ENCODE measurements at places on chromosomes 1 and 21. TPM values are rescaled to one million over a fixed set of nuclear protein-coding genes. Genes with fewer than 3 reads are reported as not detected.
A peak's percentile ranks its signal among the peaks of the same experiment; 100 is the strongest.

GRCh38 chr1:218570456-218570855, 225.3 kb downstream of the TGFB2 start:
- no peak overlapping the region for H3K4me3 ChIP-seq
- no peak for DNase-seq
- H3K36me3 ChIP-seq = no peaks in the 10 kb centered on the region
- peaks cover 2% of the 10 kb centered on the region for H3K4me1 ChIP-seq

DNA sequence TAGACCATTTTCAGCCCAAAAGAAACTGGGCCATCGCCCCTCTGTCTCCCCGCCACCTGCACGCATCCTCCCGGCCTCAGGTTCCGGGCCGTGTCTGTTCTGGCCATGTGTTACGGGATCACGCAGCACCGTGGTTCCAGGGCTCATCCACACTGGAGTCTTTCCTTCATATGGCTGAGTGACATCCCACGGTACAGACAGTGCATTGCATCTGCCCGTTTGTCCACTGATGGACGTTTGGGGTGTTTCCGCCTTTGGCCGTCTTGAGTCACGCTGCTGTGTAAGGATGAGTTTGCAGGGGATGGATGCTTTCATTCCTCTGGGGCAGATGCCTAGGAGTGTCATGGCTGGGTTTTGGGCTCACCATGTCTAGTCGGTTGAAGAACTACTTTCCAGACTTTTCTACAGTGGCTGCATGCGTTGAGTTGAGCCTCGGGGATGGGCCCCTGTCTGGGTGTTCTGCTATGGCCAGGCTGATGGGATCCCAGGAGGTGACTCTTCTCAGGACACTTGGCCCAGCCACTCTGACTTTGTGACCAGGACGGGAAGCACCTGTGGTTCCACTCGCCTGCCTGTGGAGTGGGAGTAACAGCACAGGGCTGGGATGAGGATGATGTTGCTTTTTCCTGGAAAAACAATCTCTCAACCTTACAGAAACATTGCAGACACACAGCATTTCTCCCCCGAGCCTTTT, 16.8 kb downstream of the RRP1 start:
- no peak for DNase-seq
- H3K4me1 ChIP-seq = peaks cover 8% of the 10 kb centered on the region
- no peak overlapping the region for H3K4me3 ChIP-seq
- no peaks in the 10 kb centered on the region for H3K27me3 ChIP-seq

GRCh38 chr1:53605181-53605580, 133.8 kb downstream of the GLIS1 start:
- peaks cover 2% of the 10 kb centered on the region for H3K27me3 ChIP-seq
- peaks cover 7% of the 10 kb centered on the region for H3K4me1 ChIP-seq
- H3K4me3 ChIP-seq = no peak overlapping the region
- no peak for DNase-seq
- H3K36me3 ChIP-seq = no peaks in the 10 kb centered on the region
- no peak overlapping the region for H3K27ac ChIP-seq

DNA sequence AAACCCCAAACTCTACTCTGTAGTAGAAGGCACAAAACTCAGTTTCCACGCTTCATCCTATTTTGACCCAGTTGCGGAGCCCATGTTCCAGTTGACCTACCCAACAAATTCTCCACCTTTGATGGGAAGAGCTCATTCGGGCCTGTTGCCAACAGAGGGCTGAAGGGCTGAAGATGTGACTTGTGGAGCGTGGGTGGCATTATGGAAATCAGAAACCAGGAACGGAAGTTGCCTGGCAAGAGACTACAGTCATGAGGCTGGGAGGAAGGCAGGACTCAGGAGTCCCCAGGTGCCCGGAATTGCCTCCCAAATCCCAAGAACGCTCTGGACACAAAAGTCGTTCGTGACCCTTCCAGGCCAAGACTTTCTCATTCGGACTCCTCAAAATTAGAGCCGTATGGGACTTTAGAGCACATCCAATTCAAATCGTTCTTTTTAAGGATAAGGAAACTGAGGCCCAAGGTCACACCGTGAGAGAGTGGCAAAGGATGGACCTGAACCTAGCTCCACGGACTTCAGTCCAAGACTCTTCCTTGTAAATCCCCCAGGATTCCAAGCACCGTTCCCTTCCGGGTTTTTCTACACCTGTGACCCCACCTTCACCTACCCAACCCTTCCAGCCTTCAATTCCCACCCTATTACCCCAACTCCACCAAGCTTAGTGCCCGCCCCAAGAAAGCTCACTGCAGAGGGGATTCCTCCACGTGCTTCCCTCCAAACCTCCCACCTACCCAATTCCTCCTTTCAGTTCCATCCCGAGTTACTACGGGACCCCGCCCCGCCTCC, 739 bp downstream of the SMG5 start:
- H3K4me1 ChIP-seq = peaks cover 21% of the 10 kb centered on the region
- peaks cover 31% of the 10 kb centered on the region for H3K36me3 ChIP-seq
- H3K27ac ChIP-seq = peak overlapping the region; percentile 82
- peak; percentile 38 for DNase-seq

GRCh38 chr1:244968881-244969280, 104.5 kb upstream of the HNRNPU start:
- peaks cover 20% of the 10 kb centered on the region for H3K4me1 ChIP-seq
- DNase-seq = no peak
- H3K4me3 ChIP-seq = peak overlapping the region; percentile 61
- no peaks in the 10 kb centered on the region for H3K36me3 ChIP-seq
- peak overlapping the region; percentile 97 for H3K27ac ChIP-seq

DNA sequence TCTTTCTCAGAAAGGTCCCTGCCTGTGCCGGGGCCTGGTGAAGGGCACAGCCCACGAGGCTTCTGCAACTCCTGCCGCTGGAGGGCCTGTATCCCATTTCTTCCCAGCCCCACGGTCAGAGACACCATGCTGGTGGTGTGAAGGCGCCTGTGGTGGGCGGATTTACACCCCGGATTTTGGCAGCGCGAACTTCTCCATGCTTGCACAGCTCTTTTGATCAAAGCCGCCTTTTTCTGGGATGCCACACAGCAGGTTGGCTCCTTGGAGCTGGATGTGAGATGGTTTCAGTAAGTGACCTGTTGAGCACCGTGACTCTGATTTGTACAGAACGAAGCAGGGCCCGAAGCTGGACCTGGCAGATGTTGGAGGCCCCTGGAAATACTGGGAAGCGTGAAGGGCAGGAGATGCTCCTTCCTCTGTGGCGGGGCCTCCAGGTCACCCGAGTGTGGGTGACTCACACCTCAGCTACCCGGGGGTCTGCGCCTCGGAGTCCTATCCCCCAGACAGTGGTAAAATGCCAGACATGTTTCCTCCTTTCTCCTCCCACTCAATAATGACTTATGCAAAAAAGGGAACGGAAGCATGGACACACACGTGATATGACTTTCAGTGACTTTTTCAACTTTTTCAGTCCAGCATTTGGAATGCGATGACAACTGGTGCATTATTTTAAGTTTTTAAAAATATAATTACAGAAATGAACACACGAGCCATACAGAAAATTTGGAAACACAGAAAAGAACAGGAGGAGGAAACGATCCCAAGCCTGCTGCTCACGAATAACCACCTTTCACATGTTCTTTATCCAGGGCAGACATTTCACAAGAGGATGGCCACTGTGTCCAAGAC, 9.0 kb downstream of the UMODL1 start:
- H3K36me3 ChIP-seq = no peaks in the 10 kb centered on the region
- H3K27me3 ChIP-seq = peaks cover 7% of the 10 kb centered on the region
- peak; percentile 46 for DNase-seq
- no peak overlapping the region for H3K27ac ChIP-seq

IFNLR1 gene
- 0.04 TPM for total RNA-seq

FBXO2 gene
- total RNA-seq = 0.58 TPM

HOOK1 gene
- 1.9 TPM for total RNA-seq

SH2D5 gene
- 0.13 TPM for total RNA-seq

Measured in muscle of leg (tissue), 16 donors.